Peyer's patch (tissue), 4 donors: ENCODE measurements at places on chromosomes 13 and 19. TPM values are rescaled to one million over a fixed set of nuclear protein-coding genes. Genes with fewer than 3 reads are reported as not detected.

Gene SOX21
- not detected for total RNA-seq

Gene NLRP7
- total RNA-seq: not detected

Gene TMEM190
- total RNA-seq: not detected

Gene DHDH
- 14.6 TPM for total RNA-seq

Gene ZNF728
- total RNA-seq: 0.57 TPM

Gene VSIG10L
- not detected for total RNA-seq

Gene CRLF1
- 21.8 TPM for total RNA-seq

Gene TSKS
- total RNA-seq: not detected

Gene VPS36
- 87.0 TPM for total RNA-seq

Gene KCNJ14
- total RNA-seq: 0.88 TPM

Gene MTUS2
- total RNA-seq: not detected

Gene POSTN
- total RNA-seq: 3.2 TPM

Gene ATP4A
- not detected for total RNA-seq

Gene TINCR
- total RNA-seq: 2.6 TPM

Gene LIM2
- not detected for total RNA-seq

Gene SHC2
- 22.9 TPM for total RNA-seq

Gene SLAIN1
- total RNA-seq: 3.1 TPM

Gene KLF5
- 196 TPM for total RNA-seq

Gene ZNF154
- 0.88 TPM for total RNA-seq

Gene PPM1N
- total RNA-seq: not detected

Gene KIR3DL1
- not detected for total RNA-seq

Gene PRR20B
- not detected for total RNA-seq

Gene HCN2
- total RNA-seq: not detected

Gene ONECUT3
- 0.28 TPM for total RNA-seq

Gene RFPL4A
- total RNA-seq: not detected

Gene ZNF667
- 0.95 TPM for total RNA-seq

Gene IGFL1
- total RNA-seq: not detected

Gene HSD17B14
- total RNA-seq: 2.8 TPM

Gene CCDC9
- 33.2 TPM for total RNA-seq

Gene DAND5
- not detected for total RNA-seq

Gene CERS1
- total RNA-seq: not detected

Gene KLK4
- not detected for total RNA-seq
